Cardiac septum (tissue), 1 donor: ENCODE measurements at places on chromosomes 5 and 9. TPM values are rescaled to one million over a fixed set of nuclear protein-coding genes. Genes with fewer than 3 reads are reported as not detected.

GRCh38 chr5:170448221-170448620, 55.6 kb upstream of the KCNIP1 start:
- DNase-seq = no peak

DNA sequence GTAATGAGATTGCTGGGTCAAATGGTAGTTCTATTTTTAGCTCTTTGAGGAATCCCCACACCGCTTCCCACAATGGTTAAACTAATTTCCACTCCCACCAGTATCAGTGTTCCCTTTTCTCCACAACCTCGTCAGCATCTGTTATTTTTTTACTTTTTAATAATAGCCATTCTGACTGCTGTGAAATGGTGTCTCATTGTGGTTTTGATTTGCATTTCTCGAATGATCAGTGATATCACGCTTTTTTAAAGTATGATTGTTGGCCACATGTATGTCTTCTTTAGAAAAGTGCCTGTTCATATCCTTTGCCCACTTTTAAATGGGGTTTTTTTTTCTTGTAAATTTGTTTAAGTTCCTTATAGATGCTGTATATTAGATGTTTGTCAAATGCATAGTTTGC, 73.5 kb downstream of the MTAP start:
- DNase-seq = no peak

Gene RXRA
- 42.6 TPM for total RNA-seq

Gene FGD3
- 2.6 TPM for total RNA-seq

DNA sequence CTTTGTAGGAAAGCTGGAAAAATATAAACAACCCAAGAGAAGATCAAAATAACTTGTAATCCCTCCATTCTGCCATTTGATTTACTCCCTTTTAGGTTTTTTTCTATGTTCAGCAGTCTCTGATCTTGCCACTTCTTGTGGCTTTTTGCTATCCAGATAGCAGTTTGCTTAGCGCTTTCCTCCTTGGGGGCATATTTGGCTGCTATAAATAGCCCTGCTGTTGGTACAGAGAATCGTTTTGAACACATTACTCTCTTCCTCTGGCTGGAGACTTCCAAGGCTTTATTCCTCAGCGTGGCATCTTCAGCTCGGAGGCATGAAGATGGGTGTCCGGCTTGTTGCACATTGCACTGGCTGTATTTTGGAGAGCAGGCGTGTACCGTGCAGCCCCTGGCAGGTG, 38.6 kb downstream of the HMCN2 start:
- no peak for DNase-seq

Gene SPAG8
- 3.5 TPM for total RNA-seq
